ENCODE measurements at places on chromosomes 6 and 20.
A peak's percentile ranks its signal among the peaks of the same experiment; 100 is the strongest.

GRCh38 chr20:58875541-58876134 is 23.1 kb downstream of the GNAS start:
- DNase-seq: no peak

- DNase-seq: no peak
Measured at GRCh38 chr20:53652090-53652858, 58.6 kb upstream of the ZNF217 start.

- no peak for DNase-seq
Measured at GRCh38 chr20:54167909-54168872, 5.6 kb downstream of the CYP24A1 start.

DNA sequence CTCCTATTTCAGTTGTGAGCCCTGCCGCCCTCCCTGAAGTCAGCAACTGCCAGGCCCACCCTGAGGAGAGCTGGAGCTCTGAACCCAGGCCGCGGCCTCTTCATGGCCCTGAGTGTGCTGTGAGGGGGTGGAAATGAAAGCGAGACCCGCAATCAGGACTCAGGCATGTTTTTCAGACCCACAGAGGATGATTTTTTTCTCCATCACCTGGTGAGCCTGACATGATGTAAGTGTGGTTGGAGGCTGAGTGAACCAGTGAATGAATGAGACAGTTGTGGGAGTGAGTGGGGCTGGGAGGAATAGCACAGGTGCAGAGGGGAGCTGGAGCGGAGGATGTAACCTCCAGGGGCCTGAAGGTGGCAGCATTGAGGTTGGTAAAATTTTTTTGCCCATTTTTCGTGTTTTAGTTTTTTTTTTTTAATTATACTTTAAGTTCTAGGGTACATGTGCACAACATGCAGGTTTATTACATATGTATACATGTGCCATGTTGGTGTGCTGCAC is 18.3 kb downstream of the RAET1L start:
- no peak for DNase-seq

GRCh38 chr20:62777528-62777830 is 18.8 kb upstream of the MRGBP start:
- DNase-seq: no peak

- peak; percentile 37 for DNase-seq
Measured at GRCh38 chr6:36360241-36361054, 23.8 kb upstream of the BNIP5 start.

- no peak for DNase-seq
Measured at GRCh38 chr6:145830612-145831011, 16.0 kb upstream of the FBXO30 start.

- no peak for DNase-seq
Measured at GRCh38 chr20:43870484-43870883, 44.2 kb upstream of the TOX2 start.

DNA sequence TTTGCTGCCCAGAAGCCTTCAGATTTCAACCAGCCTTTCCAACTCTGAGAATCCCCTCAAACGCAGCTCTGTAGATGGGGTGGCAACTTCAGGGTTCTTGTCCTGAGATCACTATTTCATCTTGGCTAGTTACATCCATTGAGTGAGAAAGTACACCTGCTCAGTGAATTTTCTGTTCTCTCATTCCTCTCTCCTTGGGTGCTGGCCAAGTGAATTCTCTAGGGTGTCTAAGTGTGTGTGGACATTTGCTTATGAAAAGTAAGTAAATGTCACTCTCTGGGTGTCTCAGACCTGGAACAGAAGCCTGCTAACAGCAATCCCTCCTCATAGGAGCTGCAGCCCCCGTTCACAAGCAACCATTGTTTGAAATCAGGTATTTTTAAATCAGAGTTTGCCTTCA is 3.8 kb downstream of the RIN2 start:
- DNase-seq: no peak

DNA sequence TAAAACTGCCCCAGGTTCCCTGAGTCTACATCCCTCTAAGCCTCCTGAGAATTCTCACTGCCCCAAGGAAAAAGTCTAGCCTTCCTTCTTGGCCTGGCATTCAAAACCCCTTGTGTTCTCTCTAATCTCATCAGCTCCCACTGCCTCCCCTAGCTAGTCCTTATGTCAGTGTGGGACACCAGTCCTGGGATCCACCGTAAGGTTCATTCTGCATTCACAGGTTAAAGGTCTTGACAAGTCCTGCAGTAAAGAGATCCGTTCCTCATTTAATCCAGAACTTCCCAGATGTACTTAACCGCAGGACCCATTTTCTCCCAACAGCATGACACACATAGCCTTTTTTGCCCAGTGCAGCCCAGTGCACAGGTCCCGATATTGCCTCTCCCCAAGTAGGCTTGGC is 11.6 kb downstream of the MAPK13 start:
- no peak for DNase-seq

DNA sequence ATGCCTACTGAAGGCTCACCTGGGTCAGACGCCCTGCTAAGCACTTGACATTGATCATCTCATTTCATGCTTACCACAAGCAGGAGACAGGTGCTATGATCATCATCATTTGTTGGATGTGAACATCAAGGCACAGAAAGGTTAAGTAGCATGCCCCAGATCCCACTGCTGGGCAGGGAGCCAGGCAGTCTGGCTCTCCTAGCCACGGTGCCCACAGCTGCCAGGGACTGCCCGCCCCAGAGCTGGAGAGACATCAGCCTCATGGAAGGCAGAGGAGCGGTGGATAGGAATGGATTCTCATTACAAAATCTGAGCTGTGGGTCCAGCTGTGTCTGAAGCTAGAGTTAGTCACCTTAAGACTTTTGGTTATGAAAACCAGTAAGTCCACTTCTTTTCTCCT is 3.6 kb downstream of the SULF2 start:
- DNase-seq: no peak

GRCh38 chr20:43914311-43915210 is at the start of gene TOX2:
TOX2 (plus strand) TSS chr20:43914852; CDS start chr20:43914892, 40 bp downstream.
- no peak for DNase-seq

GRCh38 chr20:46128310-46129151 is 10.4 kb downstream of the CD40 start:
- no peak for DNase-seq

DNA sequence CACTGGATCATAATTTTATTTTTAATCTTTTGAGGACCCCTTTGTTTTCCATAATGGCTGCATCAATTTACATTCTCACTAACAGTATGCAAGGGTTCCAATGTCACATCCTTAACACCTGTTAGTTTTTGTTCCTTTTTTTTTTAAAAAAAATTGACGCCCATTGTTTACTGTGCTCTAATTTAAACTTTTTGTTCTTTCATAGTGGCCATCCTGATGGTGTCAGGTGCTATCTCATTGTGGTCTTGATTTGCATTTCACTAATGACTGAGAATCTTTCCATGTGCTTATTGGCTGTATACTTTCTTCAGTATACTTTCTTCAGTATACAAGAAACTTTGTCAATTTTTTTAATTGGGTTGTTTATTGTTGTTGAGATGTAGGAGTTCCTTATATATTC is 347.0 kb downstream of the RNGTT start:
- DNase-seq: no peak

- no peak for DNase-seq
Measured at GRCh38 chr20:51300104-51300503, 242.4 kb downstream of the NFATC2 start.

- DNase-seq: no peak
Measured at GRCh38 chr6:39812496-39812852, 20.3 kb downstream of the DAAM2 start.

GRCh38 chr6:153125032-153125431 is 6.0 kb downstream of the RGS17 start:
- no peak for DNase-seq

DNA sequence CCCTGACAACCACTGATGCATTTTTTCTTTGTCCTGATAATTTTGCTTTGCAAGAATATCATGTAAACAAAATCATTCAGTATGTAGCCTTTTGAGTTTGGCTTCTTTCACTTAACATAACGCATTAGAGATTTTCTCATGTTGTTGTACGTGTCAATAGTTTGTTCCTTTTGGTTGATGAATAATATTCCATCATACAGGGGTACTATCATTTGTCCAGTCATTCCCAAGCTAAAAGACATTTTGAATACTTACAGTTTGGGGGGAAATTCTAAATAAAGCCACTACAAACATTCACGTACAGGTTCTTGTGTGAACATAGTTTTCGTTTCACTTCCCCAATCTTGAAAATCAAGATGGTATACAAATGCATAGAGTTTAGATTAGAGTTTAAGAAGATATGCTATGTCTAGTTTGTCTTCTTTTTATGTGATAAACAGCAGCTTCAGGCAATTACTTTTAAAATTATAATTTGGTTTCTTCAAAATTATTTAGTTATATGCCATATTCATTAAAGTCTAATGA is 5.2 kb downstream of the HAO1 start:
- DNase-seq: no peak

DNA sequence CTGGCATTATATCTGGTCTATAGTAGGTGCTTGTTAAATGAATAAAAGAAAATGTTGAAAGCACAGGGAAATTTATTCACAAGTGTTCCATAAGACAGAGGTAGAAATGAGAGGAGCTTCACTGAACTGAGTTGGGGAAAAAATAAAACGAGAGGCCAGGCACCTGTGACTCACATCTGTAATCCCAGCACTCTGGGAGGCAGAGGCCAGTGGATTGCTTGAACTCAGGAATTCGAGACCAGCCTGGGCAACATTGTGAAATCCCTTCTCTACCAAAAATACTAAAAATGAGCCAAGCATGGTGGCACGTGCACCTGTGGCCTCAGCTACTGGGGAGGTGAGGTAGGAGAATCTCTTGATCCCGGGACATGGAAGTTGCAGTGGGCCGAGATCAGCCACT is 28.1 kb upstream of the IBTK start:
- DNase-seq: no peak

- no peak for DNase-seq
Measured at GRCh38 chr6:168045141-168045691, 33.8 kb downstream of the FRMD1 start.

- DNase-seq: no peak
Measured at GRCh38 chr20:15945289-15945688, 628.0 kb downstream of the KIF16B start.

DNA sequence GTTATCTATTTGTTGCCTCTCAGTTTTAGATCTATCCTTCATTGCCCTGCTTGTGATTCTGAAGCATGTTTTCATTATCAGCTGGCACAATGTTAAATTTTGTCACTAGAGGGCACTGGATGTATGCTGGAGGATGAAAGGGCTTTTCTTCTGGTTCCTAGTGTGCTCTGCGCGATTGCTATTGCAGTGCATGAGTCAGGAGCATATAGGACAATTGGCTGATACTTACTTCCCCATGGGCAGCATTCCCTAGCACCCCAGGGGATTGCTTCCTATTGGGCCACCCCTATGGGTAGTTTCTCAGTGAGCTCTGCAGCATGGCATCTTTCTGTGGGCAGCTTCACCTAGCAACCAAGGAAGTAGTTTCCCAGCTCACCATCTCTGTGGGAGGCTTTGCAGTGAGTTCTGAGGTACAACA is 280.3 kb upstream of the SYNCRIP start:
- DNase-seq: peak; percentile 30

GRCh38 chr20:35116258-35116657 is 23.7 kb upstream of the TRPC4AP start:
- DNase-seq: no peak

- DNase-seq: no peak
Measured at GRCh38 chr20:47544852-47545251, 43.2 kb downstream of the NCOA3 start.

DNA sequence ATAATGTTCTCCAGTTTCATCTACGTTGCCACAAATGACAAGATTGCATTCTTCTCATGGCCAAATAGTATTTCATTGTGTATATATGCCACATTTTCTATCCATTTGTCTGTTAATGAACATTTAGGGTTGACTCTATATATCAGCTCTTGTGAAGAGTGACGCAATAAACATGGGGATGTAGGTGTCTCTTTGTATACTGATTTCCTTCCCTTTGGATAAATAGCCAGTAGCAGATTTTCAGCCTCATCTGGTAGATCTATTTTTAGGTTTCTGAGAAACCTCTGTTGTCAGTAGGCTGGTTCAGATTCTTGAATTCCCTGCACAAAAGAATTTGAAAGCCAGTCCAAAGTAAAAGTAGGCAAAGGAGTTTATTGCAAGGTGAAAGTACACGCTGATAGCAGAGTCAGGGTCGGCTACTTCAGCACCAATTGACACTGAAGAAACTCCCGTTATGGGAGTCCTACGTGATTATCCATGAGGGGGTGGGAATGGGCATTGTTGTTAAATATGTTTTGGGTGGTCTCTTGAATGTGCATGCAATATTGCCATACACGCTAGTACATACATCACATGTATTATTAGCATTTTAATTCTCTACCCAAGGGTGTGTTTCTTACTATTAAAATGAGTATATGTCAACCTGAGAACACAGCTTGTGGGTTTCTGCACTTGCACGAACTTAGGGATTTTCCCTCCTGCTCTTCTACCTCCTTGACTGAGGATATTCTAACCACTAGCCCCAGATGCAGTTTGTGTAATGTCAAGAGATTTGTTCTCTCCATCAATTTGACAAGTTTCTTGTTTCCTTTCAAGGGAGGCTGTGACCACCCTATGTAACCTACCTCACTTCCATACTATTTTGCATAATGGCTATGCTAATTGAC is 14.4 kb upstream of the SLC17A2 start:
- no peak for DNase-seq

DNA sequence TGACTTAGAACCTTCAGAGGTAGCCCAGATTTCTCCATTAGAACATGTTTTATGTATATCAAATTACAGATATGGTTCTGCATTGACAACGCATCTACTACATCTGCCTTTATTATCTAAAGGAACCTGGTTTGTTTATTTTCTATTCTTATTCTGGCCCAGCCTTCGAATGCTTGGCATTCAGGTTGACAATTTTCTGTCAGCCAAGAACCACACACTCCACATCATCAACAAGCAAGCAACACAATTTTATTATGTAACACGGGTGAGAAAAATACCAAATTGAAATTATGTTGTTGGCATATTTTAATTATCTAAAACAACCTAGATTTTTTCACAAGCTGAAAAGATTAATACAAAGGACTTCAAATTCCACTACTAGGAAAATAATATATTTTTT is 14.6 kb downstream of the MAP3K5 start:
- no peak for DNase-seq

GRCh38 chr6:146289816-146290588 is 253.6 kb upstream of the RAB32 start:
- no peak for DNase-seq

DNA sequence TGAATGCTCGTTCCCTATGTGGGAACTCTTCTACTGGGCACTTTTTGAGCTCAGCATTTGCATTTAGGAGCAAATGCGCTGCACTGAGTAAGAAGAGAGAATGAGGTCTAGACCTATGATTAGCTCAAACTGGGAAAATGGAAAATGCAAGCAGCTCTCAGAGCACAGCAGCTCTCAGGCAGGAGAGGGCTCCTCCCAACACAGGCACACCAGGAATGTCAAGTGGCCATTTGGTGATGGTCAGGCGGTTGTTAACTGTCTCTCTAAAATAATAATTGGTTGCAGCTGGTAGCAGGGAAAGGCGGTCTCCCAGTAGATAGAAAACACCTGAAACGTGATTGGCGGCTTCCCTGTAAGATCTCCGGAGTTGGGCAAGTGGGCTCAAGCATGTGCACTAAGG is 162.0 kb upstream of the ECI2 start:
- DNase-seq: no peak

DNA sequence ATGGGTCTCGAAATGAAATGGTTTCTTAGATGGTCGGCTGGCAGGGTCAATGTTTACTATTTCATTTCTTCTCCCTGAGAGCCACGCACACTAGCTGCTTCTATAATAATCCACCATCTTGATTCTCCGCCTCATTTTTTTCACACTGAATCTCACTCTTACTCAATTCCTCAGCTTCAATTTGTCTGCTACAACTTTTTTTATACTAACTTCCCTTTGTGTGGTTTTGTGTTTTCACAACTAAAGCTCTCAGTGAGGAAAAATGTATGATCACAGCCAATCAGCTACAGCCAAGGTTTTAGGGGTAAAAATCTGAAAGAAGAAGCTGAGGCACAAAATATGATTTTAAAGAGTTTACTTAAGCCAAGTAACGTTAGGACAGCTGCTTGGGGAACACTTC is 1309.4 kb downstream of the EPHA7 start:
- no peak for DNase-seq
